Caudate nucleus (tissue), 63 donors: ENCODE measurements at places on chromosomes 12 and 14.

- DNase-seq: no peak
These were observed 22.8 kb downstream of the ADCK1 start for GRCh38 chr14:77822741-77823140.

DNA sequence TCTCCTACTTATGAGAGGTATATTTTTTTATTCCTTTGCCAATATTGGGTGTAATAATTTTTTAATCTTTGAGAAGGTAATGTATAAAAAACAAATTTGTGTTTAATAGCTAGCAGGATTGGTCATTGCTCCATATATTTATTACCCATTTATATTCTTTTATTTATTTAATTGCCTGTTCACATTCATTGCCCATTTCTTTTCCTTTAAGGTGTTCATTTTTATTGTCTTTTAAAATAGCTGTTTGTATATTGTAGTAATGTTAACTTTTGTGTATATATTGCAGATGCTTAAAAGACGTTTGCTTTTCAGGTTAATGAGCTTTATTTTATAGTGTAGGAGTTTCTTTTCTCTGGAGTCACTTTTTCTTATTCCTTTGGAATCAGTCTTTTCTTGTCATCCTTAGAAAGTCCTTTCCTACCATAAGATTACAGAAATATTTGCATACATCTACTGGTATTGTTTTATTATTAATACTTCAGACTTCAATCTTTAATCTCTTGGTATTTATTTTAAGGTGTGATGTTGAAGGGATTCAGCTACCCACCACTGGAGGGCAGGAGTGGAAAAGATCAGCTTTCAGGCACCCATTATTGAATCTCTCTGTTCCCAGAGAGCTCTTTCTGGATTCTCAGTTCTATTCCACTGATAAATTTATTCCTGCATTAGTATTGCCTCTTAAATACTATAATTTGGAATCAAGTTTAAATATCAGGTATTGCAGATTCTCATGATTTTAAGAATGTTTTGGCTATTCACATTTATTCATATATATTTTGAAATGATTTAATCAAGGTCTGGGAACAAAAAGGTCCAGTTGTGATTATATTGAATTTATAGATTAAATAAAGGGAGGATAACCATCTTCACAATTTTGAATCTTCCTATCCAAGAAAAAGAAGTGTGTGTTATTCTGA, 17.3 kb downstream of the PPM1A start:
- DNase-seq: no peak

DNA sequence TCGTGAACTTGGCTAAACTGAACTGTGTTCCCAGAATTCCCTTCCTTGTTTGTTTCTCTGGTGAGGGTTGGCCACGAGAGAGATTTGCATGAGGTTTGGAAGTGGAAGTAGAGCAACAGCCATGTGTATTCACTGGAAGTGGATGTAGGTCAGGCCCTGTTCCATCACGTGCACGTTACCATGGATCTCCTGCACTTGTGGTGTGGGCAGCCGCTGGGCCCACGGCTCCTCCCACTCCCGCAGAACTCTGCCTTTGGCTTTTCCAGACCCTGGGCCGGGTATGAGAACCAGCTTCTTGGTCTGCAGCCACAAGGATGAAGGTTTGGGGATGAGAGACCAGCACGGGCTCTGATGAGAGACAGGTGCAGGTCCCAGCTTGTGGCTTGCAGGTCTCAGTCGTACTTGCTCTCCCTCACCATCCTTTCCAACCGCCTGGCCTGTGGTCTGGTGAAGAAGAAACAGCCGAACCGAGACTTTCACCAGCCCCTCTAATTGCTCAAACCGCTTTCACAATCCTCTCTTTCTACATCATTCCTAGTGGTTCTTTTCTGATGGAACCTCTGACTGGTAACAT, 94.9 kb downstream of the DUSP16 start:
- DNase-seq: peak; percentile 19

DNA sequence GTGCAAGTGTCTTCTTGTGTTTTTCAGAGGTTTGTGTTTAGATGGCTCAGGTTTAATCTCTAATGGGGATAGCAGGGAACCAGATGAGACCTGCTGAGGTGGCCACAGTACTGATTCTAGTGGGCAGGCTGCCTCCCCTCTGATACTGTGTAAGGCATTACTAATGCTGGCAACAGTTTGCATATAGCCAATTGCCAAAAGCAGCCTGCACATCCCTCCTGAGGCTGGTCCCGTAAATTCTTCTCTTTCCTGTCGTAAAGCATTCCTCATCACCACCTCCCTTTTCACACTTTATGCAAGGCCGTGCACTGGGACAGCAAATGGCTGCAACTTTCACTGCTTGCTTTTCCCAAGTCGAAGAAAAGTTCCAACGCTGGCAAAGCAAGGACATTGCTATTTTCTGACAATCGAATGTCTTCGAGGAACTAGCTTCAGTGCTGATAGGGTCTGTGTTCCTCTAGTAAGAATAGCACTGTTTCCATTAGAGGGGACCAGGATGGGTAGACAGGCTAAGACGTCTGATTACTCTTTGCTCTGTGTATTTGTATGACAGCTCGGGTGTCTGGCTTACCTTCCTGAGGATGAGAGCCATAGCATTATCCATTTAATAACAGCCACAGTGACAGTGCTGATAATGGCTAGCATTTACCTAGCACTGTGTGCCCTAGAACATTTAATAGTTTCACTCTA, 178.2 kb upstream of the HIF1A start:
- DNase-seq: no peak

DNA sequence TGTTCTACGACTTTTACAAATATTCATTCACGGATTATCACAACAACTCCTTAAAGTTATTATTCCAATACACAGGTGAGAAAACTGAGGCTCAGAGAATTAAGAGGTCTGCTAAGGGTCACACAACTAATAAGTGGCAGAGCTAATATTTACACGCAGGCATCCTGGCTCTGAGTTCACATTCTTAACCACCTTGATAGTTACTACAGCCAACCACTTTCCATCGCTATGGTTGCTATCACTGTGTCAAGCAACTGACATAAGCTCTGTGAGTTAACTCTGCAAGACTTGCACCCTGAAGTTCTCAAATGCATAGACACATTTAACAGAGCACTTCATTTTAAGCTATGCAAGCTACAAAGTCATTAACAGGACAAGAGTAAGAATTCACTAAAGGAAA, 3.7 kb downstream of the GLT8D2 start:
- no peak for DNase-seq
